ENCODE measurements at places on chromosomes 5 and 9.

DNA sequence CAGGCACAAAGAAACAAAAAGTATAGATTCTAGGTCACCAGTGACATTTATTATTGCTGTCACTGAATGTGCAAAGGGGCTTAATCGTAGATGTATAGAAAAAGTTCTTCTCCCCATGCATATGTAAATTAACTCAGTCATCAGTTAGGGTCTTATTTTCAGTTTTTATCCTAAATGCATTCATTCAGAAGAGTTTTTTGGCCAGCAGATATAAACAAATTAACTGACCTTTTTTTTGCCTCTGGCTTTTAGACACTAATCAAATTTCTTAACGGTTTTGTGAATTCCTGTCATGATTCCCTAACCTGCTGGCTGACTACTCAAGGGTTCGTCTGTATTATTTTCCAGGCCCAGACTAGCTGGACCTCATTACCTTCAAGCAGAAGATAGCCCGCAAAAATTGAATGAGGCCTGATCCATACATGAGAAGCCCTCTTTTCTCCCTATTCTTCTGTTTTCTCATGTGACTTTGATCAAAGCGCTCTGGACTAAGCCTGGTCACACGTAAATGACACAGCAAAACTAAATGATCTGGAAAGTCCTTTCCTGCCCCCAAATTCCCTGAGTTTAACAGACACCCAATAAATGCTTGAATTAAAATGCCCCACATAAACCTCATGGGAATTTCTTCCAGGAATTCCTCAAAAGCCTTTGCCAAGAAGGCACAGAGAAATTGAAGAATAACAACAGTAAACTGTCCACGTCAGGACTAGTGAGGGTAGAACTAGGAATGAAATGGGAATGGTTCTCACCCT lies 83.7 kb downstream of the MYO10 start:
- no peak for DNase-seq

- peak; percentile 41 for DNase-seq
Measured at GRCh38 chr5:106380736-106381135, 1290.0 kb downstream of the EFNA5 start.

GRCh38 chr5:142746532-142747433 lies 23.4 kb upstream of the ARHGAP26 start:
- peak; percentile 90 for DNase-seq

- DNase-seq = no peak
Measured at GRCh38 chr9:113526231-113526746, 62.8 kb downstream of the RGS3 start.

- DNase-seq = no peak
Measured at GRCh38 chr5:108459769-108460168, 77.9 kb upstream of the FBXL17 start.

GRCh38 chr9:34987160-34987901 lies 2.2 kb upstream of the DNAJB5 start:
- no peak for DNase-seq

GRCh38 chr5:18057725-18058124 lies 423.5 kb downstream of the TAF11L14 start:
- no peak for DNase-seq

DNA sequence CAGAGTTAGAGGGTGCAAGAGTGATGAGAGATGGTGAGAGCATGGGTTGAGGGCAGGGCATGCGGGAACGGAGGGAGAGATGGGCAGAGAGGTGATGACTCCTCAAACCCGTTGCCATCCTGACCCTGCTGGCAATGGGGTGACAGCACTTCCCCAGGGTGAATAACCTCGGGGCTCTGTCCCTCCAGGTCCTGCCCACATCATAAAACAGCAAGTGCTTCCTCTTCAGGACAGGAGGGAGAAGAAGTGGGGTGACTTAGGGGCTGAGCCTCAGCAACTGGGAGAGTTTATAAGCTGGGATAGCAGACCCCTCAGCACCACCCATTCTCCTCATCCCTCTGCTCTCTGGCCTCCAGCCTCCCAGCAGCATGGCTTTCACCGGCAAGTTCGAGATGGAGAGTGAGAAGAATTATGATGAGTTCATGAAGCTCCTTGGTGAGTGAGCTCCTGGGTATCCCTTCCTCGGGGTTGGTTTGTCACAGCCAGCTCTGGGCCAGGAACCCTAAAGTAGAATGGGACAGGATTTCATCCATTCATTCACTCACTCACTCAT lies at the start of gene FABP6:
TSS of gene FABP6 (plus strand) at position 317 of the 553 bp plus-strand sequence. CDS start at position 369, 52 bp downstream.
- DNase-seq = no peak

- no peak for DNase-seq
Measured at GRCh38 chr5:15790446-15791018, 290.6 kb downstream of the FBXL7 start.

DNA sequence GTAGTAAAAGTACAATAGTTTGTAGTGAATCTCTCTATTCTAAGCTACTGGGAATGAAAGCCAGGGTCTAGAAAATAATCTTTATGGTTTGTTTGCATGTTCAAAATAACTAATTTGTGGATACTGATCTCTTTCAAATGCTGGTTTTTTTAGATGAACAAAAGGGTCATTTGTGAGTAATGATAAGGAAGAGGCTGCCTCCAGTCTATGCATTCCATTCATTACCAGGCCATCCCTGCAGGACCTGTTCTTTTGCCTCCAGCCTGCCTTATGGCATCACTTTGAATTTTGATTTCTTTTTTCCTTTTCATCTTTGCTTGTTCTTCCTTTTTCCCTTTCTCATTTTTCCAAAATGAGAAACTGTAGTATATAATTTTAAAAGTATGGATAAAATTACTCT lies 312.3 kb downstream of the CWC27 start:
- no peak for DNase-seq
